Bone marrow (tissue), 2 donors: ENCODE measurements at places on chromosomes 11 and 22.

DNA sequence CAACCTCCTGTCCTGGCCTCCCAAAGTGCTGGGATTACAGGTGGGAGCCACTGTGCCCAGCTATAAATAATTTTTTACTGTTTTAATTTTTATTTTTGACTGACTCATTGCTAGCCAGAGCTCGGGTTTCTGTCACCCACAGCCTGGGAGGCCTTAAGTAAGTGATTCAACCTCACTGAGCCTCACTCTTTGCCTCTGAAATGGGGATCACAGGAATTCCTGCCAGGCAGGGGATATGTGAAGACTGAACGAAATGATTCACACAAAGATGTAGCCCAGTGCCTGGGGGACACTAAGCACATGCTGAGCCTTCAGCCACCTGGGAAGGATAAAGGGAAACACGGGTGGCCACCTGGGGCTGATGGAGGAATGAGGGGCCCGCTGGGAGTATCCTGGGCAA lies 3.8 kb upstream of the LRRC74B start:
- no peak for DNase-seq

- DNase-seq = no peak
Measured at GRCh38 chr11:119532551-119532950, 109.6 kb upstream of the THY1 start.

- no peak for DNase-seq
Measured at GRCh38 chr11:76197941-76198640, 8.2 kb downstream of the WNT11 start.

DNA sequence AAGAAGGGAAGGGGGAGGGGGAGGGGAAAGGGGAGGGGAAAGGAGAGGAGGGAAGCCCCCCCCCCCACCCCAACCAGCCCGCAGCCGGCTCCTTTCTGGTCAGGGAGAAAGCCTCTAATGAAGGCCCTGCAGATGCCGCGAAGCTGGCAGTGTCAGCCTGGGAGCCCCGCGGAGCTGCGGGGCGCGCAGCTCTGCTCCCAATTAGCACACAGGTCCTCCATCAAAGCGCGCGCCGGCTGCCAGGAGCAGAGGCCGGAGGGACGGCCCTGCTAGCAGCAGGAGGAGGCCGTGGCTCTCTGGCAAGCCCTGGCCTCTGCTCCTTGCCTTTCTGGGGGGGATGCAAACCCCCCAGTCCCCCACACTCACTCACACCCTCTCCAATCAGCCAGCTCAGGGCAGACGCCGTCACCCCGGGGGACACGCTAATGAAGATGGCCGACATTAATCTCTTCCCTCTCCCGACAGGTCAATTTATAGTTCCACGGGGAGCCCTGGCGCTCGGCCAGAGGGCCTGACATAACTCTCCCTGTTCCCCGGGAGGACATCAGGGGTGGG lies 70.5 kb upstream of the TCF20 start:
- no peak for DNase-seq

DNA sequence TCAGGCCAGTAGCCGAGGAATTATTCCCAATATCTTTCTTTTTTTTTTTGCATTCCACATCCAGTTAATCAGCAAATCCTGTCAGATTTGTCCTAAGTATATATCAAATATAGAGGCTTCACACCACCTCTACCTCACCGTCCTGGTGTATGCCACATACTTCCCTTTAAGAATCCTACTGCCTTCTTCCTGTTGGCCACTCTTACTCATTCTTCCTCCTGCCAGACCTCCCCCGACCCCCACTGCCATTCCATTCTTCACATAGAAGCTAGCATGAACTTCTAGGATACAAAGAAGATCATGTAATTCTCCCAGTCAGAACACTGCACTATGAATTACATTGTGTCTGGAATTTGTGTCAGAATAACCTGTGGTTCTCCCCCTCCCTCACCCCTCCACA lies 89.5 kb downstream of the TRIM44 start:
- no peak for DNase-seq

- DNase-seq = peak; percentile 20
Measured at GRCh38 chr11:2302306-2302895, 588 bp downstream of the TSPAN32 start.

DNA sequence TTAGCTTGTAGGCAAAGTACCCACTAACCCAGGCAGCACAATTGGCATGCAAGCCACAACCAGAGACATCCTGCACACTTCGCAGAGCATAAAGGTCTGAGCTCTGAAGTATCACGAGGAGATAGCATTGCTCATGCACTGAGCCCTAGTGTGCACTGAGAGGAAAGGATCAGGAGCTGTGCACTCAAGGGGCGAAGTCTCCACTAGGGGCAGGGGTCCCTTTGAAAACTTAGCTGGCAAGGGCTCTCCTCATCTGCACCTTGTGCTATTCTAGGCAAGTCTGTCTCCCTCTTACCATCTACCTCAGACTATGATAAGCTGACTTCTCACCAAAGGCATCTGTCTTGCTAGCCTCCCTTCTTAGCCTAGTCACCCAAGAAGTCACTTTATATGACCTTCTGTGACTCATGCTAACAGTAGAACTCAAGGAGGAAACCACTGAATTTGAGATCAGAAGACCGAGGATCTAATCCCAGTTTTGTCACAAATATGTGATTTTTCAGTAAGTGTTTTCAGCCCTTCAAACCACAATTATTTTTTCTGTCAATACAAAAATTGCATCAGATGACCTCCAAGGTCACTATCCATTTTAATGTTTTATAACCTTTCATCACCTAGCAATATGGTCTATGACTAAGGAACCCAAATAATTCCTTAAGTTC lies 1078.0 kb downstream of the NTM start:
- DNase-seq = no peak

DNA sequence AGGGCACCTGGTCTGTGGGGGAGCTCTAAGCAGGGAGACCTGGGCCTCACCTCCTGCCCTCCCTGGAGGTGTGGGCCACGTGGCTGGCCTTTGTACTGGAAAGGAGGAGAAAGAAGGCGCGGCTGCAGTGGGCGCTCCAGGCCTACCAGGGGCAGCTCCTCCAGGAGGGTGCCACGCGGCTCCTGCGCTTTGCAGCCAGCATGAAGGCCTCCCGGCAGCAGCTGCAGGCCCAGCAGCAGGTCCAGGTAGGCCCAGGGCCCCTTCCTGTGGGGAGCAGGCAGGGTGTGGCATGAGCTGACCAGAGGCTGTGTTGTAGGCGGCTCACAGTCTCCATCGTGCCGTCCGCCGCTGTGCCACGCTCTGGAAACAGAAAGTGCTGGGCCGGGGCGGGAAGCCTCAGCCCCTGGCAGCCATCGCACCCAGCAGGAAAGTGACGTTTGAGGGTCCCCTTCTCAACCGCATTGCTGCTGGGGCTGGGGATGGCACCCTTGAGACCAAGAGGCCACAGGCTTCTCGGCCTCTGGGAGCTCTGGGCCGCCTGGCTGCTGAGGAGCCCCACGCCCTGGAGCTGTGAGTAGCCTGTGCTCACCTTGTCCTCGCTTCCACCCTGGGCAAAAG lies 48.6 kb downstream of the PISD start:
- no peak for DNase-seq

DNA sequence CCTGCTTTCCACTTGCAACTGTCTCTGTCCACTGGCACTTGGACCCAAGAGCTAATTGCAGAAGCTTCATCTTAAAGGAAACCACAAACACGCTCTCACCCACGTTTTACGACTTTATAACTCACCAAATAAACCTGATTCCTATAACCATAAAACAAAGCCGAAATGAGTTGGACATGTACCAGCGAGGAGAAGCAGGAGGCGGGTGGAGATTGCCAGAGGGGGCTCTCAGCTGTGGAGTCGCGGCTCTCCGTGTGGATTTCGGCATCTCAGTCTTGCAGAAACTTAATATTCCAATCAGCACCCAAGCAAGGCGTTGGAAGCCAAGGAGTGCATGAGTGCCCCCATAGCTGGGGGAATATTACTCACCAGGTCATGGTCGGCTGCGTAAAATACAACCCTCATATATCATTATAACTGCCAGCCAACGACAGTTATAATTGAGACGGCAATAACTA lies 483.6 kb downstream of the MN1 start:
- no peak for DNase-seq

DNA sequence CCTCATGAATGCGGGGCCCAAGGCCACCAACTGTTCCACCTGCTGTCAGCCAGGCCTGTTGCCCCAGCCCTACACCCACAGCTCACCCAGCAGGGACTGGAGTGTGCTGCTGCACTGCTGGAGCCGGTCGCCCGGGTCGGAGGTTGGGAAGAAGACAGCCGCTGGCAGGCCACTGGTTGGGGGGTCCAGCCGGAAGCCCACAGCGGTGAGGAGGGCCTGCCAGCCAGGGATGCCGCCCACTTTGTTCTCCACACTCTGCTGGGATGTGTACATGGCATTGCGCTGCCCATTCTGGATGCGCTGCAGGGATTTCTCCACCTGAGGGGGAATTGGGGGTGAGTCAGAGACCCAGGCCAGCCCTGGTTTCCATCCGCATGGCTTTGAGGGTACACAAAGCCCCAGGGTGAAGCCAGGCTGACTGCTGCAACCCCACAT lies 74.2 kb upstream of the PITPNB start:
- no peak for DNase-seq

- DNase-seq = no peak
Measured at GRCh38 chr11:34565417-34566207, 52.0 kb upstream of the ELF5 start.

DNA sequence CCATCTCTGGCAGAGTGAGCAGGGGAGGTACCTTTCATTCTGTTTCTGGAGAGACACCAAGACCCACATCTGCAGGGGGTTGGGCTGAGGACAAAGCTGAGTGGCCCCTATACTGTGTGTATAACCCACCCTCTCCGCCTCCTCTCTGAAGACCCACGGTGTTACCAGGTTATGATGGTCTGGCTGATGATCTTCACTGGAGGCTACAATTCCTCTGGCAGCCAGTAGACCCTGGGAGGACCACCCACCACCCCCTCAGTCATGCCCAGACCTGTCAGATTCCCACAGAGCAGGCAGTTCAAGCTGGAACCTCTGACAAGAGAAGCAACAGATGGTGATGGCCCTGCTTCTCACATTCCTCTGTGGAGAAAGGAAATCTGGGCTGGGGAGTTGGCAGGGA lies 11.4 kb upstream of the KCNJ1 start:
- no peak for DNase-seq

DNA sequence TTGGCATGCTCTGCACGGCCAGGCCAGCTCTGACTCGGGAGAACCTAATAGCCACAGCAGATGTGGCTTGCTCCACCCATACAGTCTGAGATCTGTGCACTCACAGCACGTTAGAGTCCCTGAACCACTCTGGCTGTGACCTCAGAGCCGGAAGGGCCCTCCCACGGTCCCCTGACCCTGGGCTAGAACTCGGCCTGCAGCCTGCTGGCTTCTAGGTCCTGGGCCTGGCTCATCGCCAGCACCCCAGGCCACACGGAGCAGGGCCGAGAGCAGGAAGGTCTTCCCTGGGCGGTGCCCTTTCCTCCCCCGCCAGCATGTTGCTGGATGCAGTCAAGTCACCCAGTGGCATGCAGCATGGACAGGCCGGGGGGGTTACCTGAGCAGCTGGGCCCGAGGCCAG lies 35.3 kb upstream of the TTLL12 start:
- DNase-seq = no peak
